ENCODE measurements at places on chromosomes 3 and 15.

GRCh38 chr15:89068325-89068784 is 19.9 kb upstream of the ABHD2 start:
- DNase-seq, result no peak

- no peak for DNase-seq
Measured at GRCh38 chr3:16441371-16441875, 72.1 kb downstream of the RFTN1 start.

DNA sequence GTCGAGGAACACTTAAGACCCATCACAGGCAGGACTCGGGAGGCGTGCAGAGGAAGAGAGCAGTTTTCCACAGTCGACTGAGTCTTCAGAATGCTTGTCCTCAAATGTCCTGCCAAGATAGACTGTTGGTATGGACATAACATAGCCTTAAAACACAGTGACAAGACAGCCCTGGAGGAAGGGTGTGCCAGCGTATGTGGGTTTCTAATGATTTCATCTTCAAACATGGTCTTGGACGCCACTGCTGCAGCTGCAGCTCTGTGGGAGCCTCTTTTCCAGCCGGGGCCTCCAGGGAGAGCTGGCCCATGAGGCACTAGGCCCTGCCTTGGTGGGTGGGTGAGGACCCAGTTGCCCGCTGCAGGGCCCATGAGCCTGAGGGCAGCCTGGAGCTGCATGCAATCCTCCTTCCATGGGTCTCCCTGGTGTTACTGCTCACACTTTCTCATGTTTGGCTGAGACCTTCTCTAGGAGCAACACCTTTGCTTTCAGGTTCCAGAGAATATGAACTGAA is 198.6 kb downstream of the KLF13 start:
- DNase-seq, result no peak

- no peak for DNase-seq
Measured at GRCh38 chr3:13141991-13142412, 68.8 kb upstream of the IQSEC1 start.

- no peak for DNase-seq
Measured at GRCh38 chr3:150662410-150663200, 41.1 kb downstream of the ERICH6 start.

DNA sequence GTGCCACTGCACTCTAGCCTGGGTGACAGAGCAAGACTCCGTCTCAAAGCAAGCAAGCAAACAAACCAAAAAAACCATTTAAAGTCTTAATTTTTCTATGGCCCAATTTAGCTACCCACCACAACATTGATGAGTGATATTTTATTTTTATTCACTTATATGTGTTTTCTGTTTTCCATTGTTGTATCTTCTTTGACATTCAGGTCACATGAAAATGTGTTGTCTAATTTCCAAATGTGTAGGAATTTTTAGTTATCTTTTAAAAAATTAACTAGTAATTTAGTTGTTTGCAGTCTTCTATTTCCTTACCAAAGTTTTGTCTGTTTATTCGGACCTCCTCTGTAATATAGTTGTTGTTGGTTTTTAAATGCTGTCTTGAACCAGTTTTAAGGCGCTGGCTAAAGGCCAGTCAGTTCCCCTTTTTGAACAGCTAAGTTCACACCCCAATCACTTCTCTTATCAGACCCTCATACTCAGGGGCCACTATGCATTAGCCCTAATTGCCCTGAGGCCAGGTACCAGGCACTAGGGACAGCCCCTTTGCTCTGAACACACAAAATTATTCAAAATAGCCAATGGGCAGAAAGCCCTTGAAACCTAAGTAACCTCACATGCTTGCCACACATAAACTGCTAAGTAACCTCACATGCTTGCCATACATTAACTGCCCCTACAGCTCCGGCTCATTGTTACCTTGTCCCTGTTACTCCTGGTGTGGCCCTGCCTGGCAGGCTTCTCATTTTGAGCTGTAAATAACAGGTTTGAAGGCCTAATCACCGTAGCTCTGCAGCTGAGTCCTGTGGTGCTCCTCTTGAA is 4.3 kb upstream of the CCR4 start:
- no peak for DNase-seq

GRCh38 chr3:56938530-56938929 is 121.9 kb upstream of the SPATA12 start:
- DNase-seq, result no peak

- no peak for DNase-seq
Measured at GRCh38 chr3:171343693-171344092, 116.5 kb downstream of the TNIK start.

DNA sequence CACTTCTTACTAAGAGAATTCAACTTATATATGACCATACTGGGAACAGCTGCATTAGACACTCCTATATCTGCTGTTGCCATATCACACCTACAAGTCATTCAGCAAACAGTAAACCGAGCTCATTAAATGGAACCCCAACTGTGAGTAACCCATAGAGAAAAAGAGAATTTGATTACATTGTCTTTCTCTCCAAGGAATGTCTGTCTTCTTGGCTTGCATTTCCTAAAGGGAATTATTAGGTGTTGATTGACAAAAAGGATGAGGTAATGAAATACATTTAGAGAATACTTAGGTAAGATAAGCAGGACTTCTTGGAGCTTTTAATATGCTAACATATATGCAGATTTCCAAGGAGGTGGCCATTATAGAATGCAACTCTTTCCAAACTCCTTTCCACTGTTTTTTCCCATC is 76.8 kb downstream of the SLMAP start:
- no peak for DNase-seq

DNA sequence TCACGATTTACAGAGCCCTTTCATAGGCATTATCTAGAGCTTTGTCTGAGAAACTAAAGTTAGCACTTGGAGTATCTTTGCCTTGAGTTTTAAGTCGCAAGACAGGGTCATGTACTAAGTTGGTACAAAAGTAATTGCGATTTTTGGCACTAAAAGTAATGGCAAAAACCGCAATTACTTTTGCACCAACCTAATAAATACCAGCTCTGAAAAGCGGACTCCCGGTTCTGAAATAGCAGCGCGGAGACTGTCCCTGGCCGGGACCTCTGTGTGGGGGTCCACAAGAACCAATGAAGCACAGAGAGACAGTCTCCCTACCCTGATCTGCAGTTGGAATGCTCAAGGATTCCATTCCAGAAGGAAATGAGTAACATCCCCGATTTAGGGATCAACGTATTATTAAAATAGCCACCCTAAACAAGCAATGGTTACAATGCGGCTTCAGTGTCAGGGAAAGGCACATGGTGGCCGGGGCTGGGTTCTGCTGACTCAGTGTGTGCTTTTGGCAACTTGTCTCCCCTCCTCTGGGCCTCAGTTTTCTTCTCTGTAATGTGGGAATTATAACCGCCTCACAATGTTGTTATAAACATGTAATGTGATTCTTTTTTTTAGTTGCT is 150.3 kb upstream of the MCTP2 start:
- no peak for DNase-seq

DNA sequence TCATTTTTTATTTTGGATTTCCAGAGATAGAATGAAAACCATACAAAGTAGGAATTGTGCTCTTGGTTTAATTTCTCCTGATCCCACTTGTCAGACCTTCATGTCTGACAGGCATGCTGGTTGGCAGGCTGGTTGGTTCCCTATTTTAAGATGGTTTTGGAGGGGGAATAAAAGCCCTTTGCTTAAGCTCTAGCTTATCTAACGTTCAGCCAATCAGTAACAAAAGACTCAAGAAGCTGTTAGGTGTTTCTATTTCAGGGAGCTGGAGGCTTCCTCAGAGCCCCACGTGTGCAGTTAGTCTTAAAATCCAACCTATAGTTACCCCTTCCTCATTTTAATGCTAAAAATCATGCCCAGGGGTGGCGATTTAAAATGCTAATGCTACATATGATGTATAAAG is 40.5 kb upstream of the XIRP1 start:
- no peak for DNase-seq

DNA sequence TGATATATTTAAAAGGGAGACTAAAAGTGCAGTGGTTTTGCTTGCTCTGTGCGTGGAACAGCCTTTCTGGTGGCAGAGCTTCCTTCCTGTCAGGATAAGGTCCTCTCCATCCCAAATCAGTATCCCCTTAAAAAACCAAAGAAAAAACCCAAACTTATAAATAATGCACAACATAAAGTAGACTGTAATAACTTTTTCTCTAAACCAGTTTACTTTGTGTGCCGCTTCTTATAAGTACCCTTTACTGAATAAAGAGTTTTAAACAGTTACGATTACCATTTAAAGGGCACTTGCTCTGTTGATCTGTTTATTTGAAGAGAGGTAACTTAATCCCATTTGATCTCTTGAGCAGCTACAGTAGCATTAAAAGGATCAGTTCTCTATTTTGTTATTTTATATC is 2.5 kb downstream of the PIK3CA start:
- DNase-seq, result no peak

DNA sequence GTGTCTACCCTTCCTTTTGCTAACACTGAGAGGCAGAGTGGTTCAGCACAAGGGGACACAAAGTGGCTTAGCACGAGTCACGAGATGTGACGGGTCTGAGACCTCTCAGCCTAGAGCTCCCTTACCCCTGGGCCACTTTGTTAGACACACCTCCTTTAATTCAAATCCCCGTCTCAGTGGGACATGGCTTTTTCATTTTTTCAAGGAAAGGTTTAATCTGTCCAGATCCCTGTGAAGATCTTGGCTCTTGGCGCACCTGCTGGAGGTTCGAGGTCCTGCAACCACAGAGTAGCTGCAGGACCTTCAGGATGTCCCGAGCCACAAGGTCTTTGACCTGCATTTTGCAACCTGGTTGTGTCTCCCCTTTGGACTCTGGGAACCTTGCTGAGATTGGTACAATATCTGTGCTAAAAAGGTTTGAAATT is 52.0 kb downstream of the LPP start:
- DNase-seq, result no peak

DNA sequence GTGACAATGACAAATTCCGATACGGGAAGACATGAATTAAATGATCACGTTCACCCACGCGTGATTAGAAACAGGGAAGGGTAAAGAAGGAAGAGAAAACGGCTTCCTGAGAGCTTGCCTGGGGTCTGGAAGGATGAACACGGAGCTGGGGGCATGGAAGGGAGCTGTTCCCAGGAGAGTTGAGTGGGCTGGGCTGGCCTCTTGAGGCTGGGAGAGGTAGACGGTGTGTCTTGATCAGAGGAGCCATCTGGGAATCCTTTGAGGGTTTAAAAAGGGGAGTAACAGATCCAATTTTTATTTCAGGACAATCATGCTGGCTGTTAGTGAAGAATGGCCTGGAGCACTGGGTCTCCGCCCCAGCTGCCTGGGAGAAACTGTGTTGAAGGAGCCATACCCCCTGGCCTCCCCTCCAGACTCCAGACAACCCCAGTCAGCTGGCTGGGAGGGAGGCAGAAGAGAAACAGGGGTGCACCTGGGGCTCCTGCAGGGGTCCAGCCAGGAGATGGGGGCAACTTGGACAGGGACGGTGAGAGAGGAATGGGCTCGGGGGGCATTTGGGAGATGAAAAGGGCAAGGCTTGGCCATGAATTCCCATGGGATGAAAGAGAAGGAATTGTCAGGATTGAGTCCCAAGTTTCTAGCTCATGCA is 53.6 kb upstream of the CGNL1 start:
- no peak for DNase-seq

- no peak for DNase-seq
Measured at GRCh38 chr3:144039661-144040060, 68.0 kb downstream of the DIPK2A start.

GRCh38 chr3:170760174-170760526 is 109.8 kb downstream of the RPL22L1 start:
- no peak for DNase-seq

- DNase-seq, result no peak
Measured at GRCh38 chr3:8868996-8869395, 94.3 kb downstream of the RAD18 start.

GRCh38 chr3:101886626-101887025 is 37.3 kb downstream of the NFKBIZ start:
- no peak for DNase-seq

- DNase-seq, result no peak
Measured at GRCh38 chr15:87967951-87968350, 288.6 kb downstream of the NTRK3 start.

DNA sequence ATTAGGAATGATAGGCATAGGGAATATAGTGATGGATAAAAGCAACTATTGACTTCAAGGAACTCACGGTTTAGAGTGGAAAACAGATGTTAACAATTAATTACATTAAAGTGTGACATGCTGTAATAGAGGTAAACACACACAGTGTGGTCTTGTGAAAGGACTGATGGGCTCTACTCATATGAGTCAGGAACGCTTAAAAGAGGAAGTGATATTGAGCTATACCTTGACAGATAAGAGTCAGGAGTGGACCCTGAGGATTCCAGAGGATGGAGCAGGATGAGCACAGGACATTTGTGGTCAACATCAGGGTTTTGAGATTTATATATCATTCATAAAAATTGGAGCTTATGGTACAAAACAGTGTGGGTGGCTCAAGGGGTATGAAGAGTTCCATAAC is 11.0 kb downstream of the EXOG start:
- no peak for DNase-seq

DNA sequence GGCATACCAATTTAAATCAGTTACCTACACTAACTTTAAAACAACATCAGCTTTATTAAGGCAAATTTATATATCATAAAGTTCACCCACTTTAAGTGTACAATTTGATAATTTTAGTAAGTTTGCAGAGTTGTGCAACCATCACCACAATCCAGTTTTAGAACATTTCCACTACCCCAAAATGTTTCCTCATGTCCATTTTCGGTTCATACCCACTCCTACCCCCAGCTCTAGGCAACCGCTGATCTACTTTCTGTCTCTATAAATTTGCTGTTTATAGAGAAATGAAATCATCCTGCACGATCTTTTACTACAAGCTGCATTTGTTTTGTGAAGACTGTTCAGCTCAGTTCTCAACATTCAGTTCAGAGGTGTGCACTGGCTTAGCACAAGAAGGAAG is 31.5 kb upstream of the FAM81A start:
- no peak for DNase-seq

GRCh38 chr3:172136330-172136729 is 97.0 kb downstream of the FNDC3B start:
- no peak for DNase-seq

- DNase-seq, result no peak
Measured at GRCh38 chr3:46666453-46666845, 27.0 kb downstream of the ALS2CL start.

DNA sequence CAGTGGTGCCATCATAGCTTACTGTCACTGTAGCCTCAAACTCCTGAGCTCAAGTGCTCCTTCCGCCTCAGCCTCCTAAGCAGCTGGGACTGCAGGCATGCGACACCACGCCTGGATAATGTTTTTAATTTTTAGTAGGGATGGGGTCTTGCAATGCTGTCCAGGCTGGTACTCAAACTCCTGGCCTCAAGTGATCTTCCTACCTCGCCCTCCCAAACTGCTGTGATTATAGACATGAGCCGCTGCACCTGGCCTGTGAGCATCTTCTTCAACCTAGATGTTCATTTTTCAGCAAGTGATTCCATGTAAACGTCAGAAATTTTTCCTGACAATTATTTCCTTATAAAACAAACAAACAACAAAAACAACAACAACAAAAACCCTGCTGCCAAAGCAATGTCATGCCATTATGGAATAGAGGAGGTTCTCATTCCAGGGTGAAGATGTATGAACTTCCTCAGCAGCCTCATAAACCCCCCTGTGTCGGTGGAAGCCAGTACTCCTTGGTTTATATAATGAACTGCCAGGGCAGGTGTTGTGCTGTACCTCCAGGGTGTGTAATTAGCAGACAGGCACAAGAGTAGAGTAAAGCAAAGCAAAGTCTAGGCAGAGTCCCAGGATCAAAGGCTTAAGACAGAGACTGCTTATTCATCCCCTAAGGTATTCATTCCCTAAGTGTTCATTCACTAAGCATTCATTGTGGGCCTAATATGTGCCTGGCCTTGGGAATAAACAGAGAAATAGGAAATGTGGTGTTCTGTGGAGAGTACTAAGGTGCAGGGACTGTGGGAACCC is 44.6 kb downstream of the NR2C2 start:
- DNase-seq, result no peak

Data from effector memory CD4-positive, alpha-beta T cell (primary cell).